CD4-positive, alpha-beta T cell treated with Interleukin-4 for 4 hours (primary cell): ENCODE measurements at places on chromosomes 2 and 18.
A peak's percentile ranks its signal among the peaks of the same experiment; 100 is the strongest.

DNA sequence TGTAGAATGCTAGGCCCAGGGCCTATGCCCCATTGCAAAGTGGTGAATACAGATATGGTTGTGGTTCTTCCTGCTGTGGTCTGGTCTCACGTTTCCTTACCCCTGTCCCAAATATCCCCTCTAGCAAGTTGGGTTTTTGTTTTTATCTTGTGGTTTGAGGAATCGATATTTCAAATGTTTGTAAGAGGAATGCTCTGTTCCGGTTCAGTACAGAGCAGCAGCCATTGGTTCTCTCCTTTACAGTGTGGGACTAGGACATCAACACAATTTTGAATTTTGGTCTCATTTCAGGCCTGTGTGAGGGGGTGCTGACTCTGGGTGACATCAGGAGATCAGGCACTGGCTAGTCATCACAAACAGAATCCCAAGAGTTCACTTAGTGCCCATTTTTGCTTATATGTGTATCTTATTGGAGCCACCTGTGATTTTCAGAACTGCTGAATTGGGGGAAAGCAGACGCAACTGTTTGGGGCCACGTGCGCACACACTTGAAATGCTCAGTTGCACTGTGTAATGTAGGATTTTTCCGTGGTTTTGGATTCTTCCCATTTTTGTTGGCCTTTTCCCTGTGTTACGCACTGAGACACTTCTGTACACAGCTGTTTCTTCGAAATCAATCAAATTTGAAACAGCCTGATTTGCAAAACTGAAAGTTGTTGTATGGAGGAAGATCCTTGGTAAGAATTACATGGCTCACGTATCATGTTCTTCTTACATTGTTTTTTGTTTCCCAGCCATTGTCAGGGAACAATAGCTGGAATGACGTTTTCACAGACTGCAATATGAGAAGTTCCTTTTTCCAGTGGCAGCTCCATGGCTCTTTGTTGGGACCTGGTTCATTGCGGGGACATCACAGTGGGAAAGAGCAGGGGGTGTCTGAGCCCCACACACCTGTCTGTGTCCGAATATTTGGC is 8.6 kb downstream of the SH3BP4 start:
- no peak for DNase-seq

- no peak for DNase-seq
Measured at GRCh38 chr18:34866310-34866709, 156.2 kb downstream of the DTNA start.

- no peak for DNase-seq
Measured at GRCh38 chr2:7516484-7517063, 599.4 kb downstream of the RNF144A start.

GRCh38 chr2:122300758-122301157 is 545.3 kb downstream of the TSN start:
- no peak for DNase-seq

DNA sequence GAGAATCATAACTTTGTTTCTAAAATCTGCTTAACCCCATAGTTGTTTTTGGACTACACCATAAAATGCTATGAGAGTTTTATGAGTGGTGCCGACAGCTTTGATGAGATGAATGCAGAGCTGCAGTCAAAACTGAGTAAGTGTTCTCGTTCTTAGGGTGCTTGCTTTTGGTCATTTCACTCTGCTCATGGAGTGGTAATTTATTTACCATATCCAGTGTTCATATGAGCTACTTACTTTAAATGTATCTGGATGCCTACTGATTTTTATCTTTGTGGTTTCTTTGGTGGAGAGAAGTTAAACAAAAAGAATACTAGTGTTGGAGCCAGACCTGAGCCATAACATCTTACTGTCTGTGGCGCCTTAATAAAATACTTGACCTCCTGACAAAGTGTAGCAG is 16.4 kb downstream of the NDC80 start:
- no peak for DNase-seq

DNA sequence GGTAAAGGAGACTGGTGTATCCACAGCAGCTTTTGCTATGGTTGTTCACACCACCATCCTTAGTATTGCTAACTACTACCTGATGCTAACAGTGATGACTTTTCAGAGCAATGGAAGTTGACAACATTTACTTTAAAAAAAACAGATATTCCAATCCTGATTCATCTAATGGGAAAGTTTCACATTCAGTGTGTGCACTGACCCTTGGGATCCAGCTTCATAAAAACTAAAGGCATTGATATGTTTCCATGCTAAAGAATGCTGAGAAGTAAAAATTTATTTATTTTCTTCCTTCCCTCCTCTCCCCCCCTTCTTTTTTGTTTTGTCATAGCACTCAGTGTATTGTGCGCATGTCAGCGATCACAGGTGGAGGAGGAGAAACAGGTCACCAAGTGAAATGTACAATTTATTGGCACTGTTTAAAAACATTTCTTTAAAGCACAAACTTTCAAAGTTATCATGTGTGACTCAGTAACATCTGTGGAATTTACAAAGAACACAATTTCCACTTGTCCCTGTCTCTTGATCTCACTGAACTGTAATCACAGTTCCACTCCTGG is 229.9 kb downstream of the ALK start:
- no peak for DNase-seq

- DNase-seq, result no peak
Measured at GRCh38 chr2:10019174-10019573, 24.2 kb upstream of the KLF11 start.

DNA sequence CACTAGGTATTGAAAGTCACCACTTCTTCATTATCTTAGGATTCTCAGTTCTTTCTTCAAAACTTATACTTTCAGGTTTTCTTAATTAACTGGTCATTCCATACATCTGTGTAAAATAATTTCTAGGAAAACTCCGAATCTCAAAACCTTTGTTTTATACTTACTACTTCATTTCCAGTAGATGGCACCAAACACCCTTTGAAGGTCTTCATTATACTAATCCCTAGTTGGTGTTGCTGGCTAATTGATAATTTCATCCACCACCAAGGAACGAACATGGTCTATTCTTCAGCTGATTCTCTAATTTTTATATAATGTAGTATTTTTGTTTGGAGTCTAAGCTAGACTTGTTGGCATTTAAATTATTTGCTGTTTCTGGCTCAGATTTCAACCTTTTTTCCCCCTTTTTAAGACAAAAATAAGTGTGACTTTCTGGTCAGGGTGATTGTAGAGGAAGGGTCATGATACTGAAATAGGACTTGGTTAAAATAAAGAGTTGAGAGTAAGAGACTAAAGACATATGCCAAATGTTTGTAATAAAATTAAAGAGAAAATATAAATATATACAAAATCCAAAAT is 2.8 kb upstream of the MXD1 start:
- DNase-seq, result peak; percentile 74

DNA sequence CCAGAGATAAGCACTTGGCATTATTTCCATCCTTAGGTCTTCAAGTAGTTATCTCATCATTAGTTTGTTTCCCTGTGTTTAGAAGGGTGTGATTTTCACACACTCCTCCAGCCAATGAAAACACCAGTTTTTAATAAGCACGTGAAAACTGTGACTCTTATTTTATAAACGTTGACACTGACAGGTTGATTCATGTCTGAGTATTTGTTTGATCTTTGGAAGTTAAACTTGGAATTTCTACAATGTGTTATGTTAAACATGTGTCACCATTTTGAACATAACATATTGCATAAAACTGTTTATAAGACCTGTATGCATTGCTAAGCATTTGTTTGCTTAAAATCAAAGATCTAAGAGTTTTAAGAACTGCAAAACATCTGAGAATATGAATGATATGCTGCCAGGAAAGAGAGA is 27.6 kb downstream of the SLC40A1 start:
- no peak for DNase-seq

- no peak for DNase-seq
Measured at GRCh38 chr2:68553098-68553497, 85.7 kb downstream of the APLF start.

DNA sequence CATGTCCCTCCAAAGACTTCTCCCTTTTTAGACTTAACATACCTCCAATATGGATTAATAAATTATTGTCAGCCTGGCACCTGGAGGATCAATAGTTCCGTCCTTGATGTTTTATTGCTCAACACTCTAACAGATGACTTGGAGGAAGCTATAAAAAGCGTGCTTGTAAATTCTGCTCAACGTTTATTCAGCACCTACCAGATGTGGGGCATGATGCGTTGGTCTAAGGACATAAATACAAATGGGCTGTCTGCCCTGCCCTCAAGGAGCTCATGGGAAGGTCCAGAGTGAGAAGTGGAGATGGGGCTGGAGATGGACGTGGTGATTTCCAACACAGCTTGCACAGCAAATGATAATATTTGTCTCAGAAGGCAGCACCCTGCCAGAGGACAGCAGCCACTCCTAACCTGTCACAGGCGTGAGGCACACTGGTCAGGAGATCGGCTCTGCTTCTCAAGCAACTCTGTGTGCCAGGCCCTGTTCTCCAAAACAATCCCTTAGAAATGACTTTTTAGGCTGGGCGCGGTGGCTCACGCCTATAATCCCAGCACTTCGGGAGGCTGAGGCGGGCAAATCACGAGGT is 25.5 kb upstream of the ZCCHC2 start:
- DNase-seq, result no peak

DNA sequence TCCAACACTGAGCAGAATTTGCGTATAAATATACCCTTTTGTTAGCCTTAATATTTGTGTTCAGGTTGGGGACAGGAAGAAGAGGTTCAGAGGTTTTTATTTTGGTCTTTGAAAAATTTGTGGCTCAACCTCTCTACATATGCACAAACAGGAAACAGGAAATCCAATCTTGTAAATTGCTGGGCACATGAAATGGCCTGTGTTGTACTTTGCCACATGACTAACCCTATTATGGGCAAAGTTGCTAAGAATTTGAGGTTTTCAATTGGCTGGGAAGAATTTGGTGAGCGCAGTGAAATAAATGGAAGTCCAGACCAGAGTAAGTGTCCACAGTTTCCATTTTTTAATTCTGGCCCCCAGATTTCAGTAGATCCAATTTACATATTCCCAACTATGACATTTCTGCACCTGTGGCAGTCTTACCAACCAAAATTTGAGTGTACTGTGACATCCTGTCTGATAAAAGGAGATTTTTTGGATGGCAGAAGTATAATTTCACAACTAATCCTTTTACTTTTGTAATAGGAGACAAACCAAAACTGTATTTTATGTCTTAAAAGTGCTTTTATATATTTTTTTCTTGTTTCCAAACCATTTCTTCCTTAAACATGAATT is 63.6 kb downstream of the COX7A2L start:
- peak; percentile 68 for DNase-seq

DNA sequence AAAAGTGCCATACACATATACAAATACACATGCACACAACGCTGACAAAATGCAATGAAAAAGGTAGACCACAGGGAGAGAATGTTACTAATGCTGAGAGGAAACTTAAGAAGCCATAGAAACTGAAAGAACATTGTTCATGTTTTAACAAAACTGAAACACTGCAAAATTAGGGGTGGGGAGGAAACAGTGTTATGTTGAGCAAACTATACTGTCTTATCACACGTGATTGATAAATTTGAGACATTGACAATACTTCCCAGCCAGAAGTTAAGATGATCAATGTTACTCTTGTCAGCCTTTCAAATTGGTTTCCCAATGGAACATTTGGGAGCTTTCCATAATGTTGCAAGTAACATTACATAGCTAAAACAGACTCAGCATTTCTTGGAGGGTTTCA is 165.5 kb downstream of the L3MBTL4 start:
- no peak for DNase-seq

GRCh38 chr2:189142893-189143759 is 36.4 kb downstream of the COL5A2 start:
- DNase-seq, result peak; percentile 59

GRCh38 chr2:122451040-122451439 is 695.6 kb downstream of the TSN start:
- no peak for DNase-seq

DNA sequence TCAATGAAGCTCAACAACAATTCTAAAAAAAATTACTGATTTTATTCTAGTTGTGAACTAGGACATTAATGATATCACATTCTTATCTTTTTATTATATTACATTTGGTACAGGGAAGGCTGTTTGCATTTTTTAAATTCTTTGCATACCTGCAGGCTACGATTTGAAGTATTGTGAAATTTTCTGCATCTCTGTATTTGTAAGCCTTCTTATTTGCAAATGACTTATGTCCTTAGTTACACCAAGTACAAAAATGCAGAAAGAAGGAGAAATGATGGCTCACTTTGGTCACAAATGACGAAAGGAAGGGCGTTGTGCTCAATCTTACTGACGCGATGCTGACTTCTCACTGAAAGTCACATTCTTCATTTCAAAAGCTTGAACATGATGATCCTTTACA is 227.5 kb upstream of the SOX11 start:
- no peak for DNase-seq

GRCh38 chr18:64278026-64278425 is 129.1 kb upstream of the LINC00305 start:
- no peak for DNase-seq

DNA sequence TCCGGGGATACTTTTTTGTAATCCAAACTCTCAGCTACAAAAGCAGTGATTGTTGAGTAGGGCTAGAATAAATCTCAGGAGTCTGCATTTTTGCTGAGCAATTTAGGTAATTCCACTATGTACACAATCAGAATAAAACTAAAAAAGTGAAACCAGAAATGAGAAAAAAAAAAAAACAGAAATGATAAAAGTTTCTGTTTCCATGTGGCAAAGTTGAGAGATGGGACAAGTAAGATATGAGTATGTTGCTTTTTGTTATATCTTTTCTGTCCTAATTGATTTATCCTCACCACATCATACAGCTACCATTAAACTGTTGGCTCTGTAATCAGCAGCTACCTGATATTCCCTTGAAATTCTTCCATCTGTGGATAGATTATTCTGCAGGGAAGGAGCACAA is 92.7 kb downstream of the VWC2L start:
- DNase-seq, result no peak

GRCh38 chr2:240412211-240412861 is 23.1 kb upstream of the GPC1 start:
- no peak for DNase-seq

DNA sequence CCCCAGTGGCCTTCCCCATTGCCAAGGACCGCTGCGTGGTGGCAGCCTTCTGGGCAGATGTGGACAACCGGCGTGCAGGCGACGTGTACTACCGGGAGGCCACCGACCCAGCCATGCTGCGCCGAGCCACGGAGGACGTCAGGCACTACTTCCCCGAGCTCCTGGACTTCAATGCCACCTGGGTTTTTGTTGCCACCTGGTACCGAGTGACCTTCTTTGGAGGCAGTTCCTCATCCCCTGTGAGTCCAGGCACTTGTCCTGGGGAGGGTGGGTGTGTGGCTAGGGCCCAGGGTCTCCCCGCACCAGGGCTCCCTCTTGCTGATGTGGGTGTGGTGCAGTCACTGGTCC is 31.9 kb downstream of the SNED1 start:
- no peak for DNase-seq

- peak; percentile 46 for DNase-seq
Measured at GRCh38 chr2:179250095-179250494, 14.5 kb downstream of the SESTD1 start.

GRCh38 chr2:208792766-208793165 is 386.2 kb downstream of the PTH2R start:
- DNase-seq, result no peak

DNA sequence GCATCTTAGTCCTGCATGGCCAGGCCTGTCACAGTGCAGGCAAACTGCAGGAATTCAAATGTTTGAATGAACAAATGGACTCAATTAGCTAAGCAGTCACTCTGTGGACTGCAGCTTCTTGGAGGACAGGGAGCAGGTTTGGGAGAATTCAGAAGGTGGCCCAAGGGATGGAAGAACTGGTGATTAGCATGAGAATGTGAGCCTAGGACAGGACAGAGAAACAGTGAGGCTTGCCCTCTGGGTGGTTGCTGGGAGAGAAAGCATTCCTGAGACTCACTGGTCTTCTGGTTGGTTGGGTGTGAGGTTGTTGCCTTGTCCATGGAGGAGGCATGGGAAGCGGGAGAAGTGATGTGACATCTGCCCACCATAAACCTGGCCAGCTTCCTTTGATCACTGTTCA is 13.7 kb downstream of the IL1RL2 start:
- DNase-seq, result no peak
